Right renal cortex interstitium (tissue), 3 donors: ENCODE measurements at places on chromosomes 12 and 14. TPM values are rescaled to one million over a fixed set of nuclear protein-coding genes. Genes with fewer than 3 reads are reported as not detected.

DNA sequence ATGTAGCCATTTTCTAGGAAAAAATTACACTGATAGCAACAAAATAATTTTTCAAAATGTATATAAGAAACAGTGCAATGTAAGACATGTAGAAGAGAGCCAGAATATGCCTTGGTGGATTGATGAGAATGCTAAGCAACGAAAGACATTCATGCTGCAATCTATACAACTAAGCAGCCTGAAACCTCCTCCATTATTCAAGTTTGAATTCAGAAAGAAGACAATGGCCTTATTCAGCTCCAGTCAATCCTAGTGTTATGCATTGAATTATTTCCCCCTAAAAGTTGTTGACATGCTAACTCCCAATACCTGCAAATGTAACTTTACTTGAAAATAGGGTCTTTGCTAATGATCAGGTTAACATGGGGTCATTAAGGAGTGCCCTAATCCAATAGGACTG lies 73.5 kb downstream of the BTG1 start:
- DNase-seq: no peak

DNA sequence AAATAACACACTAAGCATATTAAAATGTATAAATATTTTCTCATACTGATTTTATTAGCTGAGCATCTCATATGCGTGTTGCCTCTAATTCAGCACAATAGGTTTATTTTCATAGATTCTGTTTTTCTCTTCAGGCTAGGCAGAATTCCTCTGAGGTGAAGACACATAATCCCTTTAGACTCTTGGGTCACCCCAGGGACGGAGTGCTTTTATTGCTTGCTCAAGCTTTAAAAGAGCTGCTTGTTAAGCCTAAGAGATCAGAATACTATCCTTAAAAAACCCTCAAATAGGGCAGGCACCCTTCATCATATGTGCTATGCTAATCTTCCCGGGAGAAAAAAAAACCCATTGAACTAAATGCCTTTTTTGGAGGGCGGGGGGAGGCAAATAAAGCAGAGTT lies 390.1 kb downstream of the KCNH5 start:
- no peak for DNase-seq

DNA sequence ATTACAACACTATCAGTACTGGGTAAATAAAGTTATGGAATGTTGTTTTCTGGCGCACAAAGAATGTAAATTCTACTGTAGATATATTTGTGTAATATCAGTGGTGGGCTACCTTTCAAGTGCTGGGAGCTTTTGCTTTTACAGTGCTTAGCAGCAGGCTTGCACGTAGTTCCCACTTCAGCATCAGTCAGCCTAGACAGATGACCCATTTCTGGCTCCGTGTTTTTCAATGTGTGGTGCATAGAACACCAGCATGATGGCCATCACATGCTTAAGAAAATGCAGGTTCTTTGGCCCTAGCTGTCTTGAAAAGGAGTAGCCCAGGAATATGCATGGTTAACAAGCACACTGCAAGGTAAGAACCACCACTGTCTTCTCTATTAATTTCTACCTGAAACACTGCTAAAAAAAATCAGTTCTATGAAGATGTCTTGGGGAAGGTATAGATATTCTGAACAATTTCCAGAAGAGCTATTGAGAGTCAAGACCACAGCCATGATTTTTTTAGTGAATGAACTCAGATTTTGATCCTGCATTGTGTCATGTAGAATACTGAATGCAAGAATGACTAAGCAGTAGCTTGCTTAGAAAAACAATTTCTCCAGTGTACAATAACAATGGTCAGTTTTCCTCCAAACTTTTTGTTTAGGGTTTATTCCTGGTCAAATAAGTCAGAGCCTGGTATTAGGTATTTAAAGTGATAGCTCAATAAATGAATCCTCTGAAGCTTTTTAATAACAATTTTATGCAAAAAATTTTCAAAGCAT lies 195.7 kb downstream of the AKAP6 start:
- DNase-seq: no peak

NID2 gene
- polyA plus RNA-seq: 129 TPM

GRCh38 chr12:49870501-49871262 lies 27.8 kb upstream of the BCDIN3D start:
- DNase-seq: no peak
